ENCODE measurements at places on chromosomes 4 and X.

DNA sequence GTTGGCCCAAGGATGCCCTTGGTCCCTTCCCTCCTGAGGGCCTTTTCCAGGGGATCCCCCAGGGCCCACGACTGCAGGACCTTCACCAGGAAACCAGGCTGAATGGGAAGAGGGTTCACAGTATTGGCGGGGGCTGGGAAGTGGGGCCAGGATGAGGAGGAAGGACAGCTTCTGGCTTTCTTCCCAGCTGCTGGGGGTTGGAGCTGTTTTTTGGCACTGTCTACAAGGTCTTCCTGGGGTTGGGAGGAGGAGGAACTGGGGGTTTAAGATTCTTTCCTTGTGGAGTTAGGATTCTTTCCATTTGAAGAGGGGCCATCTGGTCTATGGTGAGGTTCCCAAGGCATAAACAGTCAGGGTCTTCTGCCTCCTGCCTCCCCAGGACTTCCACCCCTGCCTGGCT, 64.8 kb downstream of the KIF4A start:
- ATAC-seq = no peak

GRCh38 chr4:67713529-67714247, 12.7 kb upstream of the UBA6 start:
- peak; percentile 85 for ATAC-seq

DNA sequence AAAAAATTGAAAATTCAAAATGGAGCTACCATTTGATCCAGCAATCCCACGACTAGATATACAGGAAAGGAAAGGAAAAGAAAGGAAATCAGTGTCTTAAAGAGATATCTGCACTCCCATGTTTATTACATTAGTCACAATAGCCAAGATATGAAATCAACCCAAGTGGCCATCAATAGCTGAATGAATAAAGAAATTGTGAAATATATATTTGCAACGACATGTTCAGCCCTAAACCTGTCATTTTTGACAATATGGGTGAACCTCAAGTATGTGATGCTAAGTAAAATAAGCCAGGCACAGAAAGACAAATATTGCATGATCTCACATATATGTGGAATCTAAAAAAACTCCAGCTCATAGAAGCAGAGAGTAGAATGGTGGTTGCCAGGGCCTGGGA, 155.1 kb downstream of the ANXA5 start:
- no peak for ATAC-seq

DNA sequence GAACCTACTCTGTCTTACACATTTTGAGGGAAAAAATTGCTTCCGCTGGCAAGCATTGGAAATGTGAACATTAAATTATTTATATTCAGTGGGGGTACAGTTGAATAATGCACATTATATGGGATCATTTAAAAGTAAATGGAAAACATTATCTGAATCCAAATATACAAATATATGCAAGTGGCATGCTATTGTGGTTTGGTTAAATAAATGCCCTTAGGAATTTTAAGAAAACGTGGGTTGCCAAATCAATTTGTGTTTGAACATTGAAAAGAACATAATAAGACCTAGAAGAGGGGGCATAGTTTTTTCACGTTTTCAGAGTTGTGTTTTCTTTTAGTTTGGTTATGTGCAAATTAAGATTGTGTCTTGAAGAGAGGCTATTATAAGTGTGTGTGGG, 230.5 kb upstream of the PRKX start:
- no peak for ATAC-seq

DNA sequence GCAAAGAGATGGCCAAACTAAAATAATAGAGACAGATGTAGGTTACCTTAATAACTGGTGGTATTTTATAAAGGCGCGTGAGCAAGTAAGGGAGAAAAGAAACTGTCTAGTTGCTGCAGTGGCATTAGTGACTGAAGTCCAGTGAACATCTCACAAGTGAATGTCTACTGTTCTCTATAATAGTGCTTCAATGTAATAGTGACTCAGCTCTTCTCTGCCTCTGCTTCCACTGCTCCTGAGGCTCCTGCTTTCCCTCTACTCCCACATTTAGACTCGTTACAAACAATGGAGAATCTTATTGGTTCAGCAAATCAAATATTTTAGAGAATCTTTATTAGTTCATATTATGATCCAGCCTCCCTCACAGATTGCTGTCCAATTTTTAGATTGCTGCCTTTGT, 779.1 kb upstream of the HTR2C start:
- no peak for ATAC-seq

DNA sequence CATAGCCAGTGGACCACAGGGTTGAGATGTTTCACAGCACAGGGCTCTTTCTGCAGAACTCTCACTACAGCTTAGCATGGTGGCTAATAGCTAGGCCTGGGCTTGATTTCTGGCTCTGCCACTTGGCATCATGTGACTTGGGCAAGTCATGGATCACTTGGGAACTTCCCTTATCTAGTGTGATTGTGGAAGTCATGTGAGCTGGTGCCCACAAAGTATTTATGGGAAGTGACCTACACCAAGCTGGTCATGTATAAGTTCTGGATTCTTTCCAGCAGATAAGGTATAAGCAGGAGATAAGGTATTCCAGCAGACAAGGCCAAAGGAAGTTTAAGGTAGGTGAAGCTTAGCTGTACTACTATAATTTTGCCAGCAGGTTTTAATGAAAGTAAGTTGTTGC, 61.0 kb downstream of the REELD1 start:
- no peak for ATAC-seq

GRCh38 chrX:78064152-78064551, 39.9 kb upstream of the PGK1 start:
- ATAC-seq = no peak

DNA sequence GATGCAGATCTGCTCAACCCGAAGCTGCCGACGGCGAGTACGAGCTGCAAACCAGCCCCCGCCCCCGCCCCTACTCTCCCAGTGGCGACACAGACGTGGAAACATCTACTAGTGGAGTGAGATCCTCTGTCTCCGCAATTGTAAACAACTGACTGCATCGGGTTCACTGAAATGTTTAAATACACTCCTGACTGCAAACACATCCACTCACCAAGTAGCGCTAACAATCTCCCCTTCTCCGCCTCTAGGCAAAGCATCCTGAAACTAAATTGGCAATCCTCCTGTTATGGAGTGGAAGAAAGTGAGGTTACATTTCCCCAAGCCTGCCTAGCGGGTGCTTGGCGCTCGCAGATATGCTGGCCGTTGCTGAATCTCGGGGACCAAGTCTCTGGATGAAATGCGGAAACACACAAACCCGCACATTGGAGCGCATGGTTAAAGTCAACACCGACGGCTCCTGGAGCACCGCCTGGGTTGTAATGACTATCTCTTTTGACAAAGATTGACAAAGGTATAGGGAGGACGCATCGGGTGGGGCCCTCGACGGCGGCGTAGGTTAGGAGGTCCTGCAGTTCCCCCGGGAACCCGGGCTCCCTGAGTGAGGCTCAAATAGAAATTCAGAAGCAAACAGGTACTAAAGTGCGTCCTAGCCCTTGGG, 117.0 kb upstream of the TEX13C start:
- no peak for ATAC-seq

DNA sequence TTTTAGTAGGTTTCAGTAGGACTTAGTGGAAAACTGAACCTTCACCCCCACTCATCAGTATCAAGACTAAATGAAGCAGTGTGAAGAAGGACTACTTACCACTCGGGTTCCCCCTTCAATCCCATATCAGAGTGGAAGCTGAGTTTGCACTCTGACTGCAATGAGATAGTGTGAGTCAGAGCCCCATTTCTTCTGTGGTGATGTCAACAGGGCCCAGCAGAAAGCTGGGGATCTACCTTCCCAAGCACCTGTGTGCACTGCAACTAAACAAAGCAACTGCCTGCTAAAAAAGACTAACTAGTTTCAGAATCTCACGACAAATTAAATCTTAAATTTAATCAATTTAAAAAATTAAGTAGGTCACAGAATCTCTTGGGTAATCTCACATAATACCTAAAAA, 1837.0 kb upstream of the PCDH7 start:
- no peak for ATAC-seq

Data from activated CD4-positive, CD25-positive, alpha-beta regulatory T cell treated with anti-CD3 and anti-CD28 coated beads, Interleukin-2, amount 50 U/mL, for 24 hours (primary cell).